H9 (cell line): ENCODE measurements at places on chromosomes 11 and 22. TPM values are rescaled to one million over a fixed set of nuclear protein-coding genes. Genes with fewer than 3 reads are reported as not detected.
A peak's percentile ranks its signal among the peaks of the same experiment; 100 is the strongest.

GRCh38 chr11:13163158-13163557, 114.4 kb upstream of the BMAL1 start:
- no peak for DNase-seq

- no peak for DNase-seq
Measured at GRCh38 chr11:128359515-128359914, 227.8 kb downstream of the ETS1 start.

DNA sequence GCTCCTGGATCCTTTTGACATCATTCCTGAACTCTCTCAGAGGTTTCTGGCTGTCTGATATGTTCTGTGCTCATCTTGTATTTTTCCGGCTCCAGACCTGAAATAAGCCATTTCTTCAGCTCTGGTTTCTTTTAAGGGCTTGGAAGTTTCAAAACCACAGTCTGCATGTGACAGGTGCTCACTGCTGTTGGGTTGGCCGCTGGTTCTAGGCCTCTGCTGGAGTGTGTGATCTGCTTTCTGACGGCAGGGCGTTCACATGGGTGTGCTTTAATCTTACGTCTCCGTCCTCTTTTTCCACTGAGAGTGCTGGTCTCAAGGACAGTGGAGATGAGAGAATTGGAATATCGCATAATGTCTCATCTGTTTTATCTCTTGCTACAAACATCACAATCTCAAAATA, 10.3 kb downstream of the ZBED4 start:
- DNase-seq: no peak

GRCh38 chr22:20025401-20026203, 4.7 kb downstream of the TANGO2 start:
- peak; percentile 10 for DNase-seq

Gene OR52I2
- not detected in 2 replicates for total RNA-seq

DNA sequence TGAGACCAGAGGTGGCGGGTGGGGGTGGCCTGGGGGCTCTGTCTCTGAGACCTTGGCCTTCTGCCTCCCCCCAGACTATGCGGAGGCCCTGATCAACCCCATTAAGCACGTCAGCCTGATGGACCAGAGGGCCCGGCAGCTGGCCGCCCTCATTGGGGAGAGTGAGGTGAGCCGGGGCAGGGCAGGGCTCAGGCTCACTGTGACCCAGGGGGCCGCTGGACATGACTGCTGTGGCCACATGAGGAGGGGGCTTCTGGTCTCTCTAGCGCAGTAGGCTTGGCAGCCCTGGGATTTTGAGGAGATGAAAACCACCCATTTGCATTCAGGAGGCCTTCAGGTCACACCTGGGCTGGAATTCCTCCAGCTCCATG, 12.6 kb downstream of the PLCB3 start:
- no peak for DNase-seq

Gene CLCF1
- total RNA-seq: 1.6 and 2.1 TPM in 2 replicates

Gene ZDHHC5
- total RNA-seq: 65.2 and 67.2 TPM in 2 replicates

DNA sequence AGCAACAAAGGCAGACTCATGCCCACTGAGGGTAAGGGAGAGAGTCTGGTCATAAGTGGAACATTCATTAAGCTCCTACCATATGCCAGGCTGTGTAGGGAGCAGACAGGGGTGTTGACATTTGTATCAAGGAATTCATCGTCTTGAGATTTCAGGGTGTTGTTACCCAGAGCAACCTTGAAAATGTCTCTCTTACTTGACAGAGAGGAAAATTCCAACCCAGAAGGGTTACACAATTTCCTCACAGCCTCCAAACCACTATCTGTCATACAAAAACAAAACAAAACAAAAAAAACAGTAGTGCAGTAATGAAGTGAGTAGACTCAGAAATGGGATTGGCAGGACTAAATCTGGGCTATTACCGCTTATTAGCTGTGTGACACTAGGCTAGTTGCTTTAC, 113.2 kb downstream of the MIAT start:
- no peak for DNase-seq

Gene DDI1
- not detected in 2 replicates for total RNA-seq

DNA sequence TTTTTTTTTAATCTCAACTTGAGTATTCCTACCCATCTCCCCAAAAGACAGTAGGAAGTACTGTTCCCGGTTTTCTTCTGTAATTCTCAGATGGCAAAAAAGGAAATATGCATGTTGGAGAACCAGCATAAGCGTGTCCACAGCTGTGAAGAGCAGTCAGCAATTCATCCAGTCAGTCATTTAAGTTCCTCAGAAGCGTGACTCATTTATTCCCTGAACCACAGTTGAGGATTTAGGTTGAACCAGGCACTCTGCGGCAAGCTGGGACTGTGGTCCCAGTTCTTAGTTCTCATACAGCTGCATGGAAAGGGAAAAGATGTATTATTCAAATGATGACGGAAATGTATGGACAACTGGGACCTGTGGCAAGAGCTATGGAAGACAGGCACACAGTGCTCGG, 61.0 kb upstream of the MYO18B start:
- DNase-seq: no peak

Gene KCNQ1
- 2.2 and 2.3 TPM in 2 replicates for total RNA-seq

Gene TMEM132A
- 84.5 and 95.5 TPM in 2 replicates for total RNA-seq

DNA sequence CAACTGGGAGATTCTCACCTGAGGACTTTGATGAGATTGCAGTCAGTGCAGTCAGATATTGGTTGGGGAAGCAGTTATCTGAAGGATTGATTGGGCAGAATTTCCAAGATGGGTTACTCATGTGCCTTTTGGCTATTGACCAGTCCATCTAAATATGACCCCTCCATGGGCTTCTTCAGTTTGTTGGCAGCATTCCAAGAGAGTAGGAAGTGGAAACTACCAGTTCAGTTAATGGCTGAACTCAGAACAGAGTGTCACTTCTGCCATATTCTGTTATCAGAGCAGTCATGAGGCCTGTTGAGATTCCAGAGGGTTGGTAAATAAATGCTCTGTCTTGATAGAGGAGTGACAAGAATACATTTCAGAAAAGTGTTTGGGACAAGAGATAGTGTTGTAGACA, 71.0 kb downstream of the CYP2R1 start:
- DNase-seq: no peak

DNA sequence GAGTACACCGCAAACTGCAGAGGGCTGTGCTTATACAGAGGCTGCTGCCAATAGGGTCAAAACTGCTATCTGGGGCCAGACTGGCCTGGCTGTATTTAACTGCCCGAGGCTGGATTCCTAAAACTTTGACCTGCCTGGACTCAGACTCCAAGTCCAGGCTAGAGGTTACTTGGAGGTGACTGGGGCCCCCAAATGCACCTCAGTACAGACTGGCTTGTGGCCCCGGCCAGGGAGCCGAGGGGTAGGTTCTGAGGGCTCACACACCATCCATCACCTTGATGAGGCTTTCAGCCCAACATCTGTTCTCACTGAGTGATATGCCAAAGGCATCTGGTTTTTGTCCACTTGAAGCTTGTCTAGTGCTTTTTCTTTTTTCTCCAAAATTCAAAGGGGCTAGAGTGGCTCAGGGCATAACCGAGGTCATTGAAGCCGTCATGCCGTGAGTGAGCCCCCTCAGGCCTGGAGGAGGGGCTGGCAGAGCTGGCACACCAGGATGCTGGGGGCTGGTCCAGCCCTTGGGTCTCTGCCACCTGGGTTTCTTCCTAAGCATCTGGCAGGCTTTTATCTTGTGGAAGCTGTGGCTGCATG, 52.4 kb upstream of the TTLL12 start:
- no peak for DNase-seq

GRCh38 chr22:20029550-20030225, 8.8 kb downstream of the TANGO2 start:
- DNase-seq: no peak

Gene UBQLNL
- not detected in 2 replicates for total RNA-seq

- no peak for DNase-seq
Measured at GRCh38 chr22:49801391-49802060, 26.1 kb downstream of the BRD1 start.

- DNase-seq: no peak
Measured at GRCh38 chr11:44267006-44267749, 42.8 kb downstream of the ALX4 start.

- no peak for DNase-seq
Measured at GRCh38 chr11:131476266-131476665, 105.9 kb downstream of the NTM start.

- peak; percentile 50 for DNase-seq
Measured at GRCh38 chr22:37896181-37896592, 9.9 kb upstream of the MICALL1 start.

Gene JHY
- total RNA-seq: 0.50 and 0.79 TPM in 2 replicates

DNA sequence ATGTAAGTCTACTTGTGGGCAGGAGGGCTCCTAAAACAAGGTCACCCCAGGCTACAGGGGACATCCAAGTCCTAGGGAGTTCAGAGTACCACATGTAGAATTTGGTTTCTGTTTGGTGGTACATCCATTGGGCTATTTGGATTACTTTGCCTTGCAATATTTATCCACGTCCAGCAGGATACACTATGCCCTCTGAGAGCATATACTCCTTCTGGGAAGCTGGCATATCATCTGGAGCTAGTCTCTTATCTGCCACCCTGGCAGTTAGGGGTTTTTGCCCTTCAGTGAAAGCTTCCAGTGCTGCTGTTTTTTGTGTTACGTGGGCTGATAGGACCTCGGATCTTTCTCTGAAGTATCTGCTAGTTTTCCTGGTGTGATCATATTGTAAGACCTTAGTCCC, 7.3 kb downstream of the LMO2 start:
- DNase-seq: no peak

- no peak for DNase-seq
Measured at GRCh38 chr11:35787013-35787504, 124.5 kb downstream of the TRIM44 start.

- DNase-seq: peak; percentile 22
Measured at GRCh38 chr11:3123305-3123704, 41.8 kb downstream of the OSBPL5 start.

GRCh38 chr11:104076455-104076854, 40.0 kb downstream of the DDI1 start:
- no peak for DNase-seq

Gene TEX54
- 0.53 and 1.2 TPM in 2 replicates for total RNA-seq

GRCh38 chr22:19011075-19011474, 75.0 kb upstream of the PRODH start:
- DNase-seq: no peak

DNA sequence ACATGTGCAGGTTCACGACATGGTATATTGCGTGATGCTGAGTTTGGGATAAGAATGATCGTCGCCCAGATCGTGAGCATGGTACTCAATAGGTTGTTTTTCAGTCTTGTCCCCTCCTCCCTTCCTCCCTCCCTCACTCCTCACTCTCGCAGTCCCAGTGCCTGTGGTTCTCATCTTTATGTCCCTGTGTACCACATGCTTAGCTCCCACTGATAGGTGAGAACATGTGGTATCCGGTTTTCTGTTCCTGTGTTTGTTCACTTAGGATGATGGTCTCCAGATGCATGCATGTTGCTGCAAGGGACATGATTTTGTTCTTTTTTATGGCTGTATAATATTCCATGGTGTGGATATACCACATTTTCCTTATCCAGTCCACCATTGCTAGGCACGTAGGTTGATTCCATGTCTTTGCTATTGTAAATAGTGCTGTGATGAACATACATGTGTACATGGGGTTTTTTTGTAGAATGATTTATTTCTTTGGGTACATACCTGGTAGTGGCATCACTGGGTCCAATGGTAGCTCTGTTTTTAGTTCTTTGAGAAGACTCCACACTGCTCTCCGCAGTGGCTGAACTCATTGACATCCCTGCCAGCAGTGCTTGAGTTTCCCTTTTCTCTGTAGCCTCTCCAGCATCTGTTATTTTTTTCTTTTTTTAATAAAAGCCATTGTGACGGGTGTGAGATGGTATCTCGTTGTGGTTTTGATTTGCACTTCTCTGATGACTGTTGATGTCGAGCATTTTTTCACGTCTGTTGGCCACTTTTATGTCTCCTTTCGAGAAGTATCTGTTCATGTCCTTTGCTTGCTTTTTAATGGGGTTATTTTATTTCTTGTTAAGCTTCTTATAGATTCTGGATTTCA, 16.4 kb downstream of the ZBED4 start:
- DNase-seq: no peak

- peak; percentile 65 for DNase-seq
Measured at GRCh38 chr11:36460220-36460619, 49.9 kb downstream of the TRAF6 start.

Gene OR8B3
- total RNA-seq: not detected in 2 replicates

DNA sequence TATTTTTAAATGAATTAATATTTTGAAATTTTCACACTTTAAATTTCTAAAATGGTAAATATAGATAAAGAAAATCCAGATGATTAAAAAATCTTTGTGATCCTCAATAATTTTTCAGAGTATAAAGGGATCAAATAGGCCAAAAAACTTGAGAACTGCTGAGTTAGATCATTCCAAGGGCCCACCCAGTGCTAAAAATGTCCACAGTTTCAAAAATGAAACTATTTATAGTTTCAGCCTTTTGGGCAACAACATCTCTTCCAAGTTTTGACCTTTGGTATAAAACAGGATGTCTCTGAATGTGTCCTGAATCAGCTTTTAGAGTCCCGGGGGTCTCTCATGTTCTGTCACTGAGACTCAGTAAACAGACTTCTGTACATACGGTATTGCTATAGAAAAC, 20.9 kb upstream of the BAIAP2L2 start:
- no peak for DNase-seq

- peak; percentile 15 for DNase-seq
Measured at GRCh38 chr11:8022876-8023275, 35.7 kb downstream of the EIF3F start.

Gene PITPNB
- total RNA-seq: 106 and 107 TPM in 2 replicates

DNA sequence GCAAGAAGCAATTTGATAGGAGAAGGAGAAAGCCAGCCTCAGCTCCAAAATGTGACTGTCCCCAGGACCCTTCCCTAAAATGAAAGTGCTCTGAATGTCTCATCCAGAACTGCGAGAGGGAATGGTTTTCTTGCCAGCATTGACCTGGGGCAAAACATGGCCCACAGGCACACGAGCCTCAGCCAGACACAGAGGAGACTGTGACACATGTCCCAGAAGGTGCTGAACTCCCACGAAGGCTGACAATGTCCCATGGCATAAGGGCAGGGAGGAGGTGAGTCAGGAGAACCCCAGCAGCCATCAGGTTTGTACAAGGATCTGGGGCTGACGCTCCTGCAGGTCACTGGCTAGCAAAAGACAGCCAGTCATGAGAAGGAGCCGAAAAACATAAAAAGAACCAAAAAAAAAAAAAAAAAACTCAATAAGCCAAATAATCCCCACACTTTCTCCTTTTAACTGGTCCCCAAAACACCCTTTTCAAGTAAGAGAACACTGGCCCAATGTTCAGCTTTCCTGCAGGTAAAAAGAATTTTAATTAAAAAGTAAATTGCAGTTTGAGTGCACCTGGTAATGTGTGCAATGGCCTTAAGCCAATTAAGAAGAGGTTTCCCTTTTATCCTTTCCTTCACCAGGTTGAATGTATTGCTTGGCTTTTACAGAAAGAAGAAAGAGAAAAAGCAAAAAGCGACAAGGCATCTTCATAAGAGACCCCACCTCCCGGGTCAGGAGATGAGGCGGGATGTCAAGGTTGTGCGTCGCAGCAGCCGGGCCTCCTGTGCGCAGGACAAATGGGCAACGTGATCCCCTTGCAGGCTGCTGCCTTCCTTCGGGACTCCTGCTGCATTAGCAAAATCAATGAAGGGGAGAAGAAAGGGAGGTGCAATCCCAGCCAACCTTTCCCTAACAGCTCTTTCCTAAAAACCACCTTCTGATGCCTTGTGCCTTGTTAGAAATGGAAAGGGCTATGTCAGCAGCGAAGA, 43.6 kb downstream of the GALNT18 start:
- peak; percentile 25 for DNase-seq

GRCh38 chr22:42906605-42907348, 49.7 kb upstream of the ARFGAP3 start:
- DNase-seq: no peak

Gene CCDC134
- 19.3 and 20.7 TPM in 2 replicates for total RNA-seq

Gene NFAM1
- 0.55 and 0.68 TPM in 2 replicates for total RNA-seq

GRCh38 chr11:78961937-78962701, 387.5 kb upstream of the NARS2 start:
- DNase-seq: peak; percentile 91
